ENCODE measurements at places on chromosomes 16 and 17.

GRCh38 chr17:51743477-51743876 lies 415.0 kb downstream of the CA10 start:
- no peak for DNase-seq

DNA sequence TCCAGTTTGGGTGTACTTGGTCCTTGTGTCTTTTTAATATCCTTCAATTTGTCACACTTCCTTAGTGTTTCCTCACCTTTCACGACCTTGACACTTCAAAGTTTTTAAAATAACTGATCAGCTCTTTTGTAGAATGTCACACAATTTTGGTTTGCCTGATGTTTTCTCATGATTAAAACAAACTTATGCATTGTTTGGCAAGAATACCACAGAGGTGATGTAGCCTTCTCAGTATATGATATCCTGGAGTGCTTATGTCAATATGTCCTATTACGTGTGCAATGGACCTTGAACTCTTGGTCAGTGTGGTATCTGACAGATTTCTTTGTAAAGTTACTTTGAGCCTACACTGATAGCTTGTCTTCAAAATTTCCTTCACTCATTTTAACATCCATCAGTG lies 297.4 kb downstream of the CNTNAP4 start:
- no peak for DNase-seq

GRCh38 chr17:72301887-72302286 lies 181.1 kb downstream of the SOX9 start:
- DNase-seq, result no peak

DNA sequence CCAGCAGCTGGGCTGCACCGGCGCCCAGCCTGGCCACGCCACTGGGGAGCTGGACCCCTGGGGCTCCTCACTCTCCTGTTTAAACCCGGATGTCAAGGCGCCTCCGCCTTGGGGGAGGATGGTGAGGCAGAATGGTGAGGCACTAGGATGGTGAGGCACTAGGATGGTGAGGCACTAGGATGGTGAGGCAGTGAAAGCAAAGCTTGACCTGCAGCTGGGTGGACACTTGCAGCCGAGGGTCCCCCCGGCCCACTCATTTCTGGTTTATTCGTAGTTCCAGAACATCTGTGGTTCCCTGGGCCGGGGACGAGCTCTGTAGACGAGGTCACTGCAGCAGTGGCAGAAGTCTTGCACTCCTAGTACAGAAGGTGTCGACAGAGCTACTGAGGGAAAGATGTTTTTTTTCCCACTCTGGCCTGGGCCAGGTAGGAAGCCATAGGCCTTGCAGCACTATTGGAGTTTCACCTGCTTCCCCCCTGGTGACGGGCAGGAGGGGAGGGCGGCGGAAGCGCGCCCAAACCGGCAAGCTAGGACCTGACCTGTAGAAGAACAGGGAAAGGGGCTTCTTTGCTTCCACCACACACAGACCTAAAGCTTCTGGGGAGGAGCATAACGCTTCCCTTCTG lies 1.1 kb upstream of the HNF1B start:
- DNase-seq, result no peak

DNA sequence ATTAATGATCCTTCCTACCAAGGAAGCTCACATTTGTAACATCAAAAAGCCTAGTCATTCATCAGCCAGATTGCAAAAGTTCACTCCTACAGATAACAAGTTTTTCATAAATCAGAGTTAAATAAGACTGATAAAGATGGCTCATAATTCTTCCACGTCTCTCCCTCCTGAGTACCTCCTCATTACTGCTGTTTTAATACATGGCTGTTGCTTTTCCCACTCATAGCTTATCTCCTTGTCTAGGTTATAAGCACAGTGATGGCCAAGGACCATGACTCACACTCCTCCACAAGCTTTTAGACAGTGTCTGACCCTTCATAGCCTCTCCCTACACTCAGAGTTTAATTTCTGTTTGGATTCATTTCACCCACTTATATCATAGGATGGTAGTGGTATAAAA lies 100.9 kb upstream of the MON1B start:
- DNase-seq, result no peak

DNA sequence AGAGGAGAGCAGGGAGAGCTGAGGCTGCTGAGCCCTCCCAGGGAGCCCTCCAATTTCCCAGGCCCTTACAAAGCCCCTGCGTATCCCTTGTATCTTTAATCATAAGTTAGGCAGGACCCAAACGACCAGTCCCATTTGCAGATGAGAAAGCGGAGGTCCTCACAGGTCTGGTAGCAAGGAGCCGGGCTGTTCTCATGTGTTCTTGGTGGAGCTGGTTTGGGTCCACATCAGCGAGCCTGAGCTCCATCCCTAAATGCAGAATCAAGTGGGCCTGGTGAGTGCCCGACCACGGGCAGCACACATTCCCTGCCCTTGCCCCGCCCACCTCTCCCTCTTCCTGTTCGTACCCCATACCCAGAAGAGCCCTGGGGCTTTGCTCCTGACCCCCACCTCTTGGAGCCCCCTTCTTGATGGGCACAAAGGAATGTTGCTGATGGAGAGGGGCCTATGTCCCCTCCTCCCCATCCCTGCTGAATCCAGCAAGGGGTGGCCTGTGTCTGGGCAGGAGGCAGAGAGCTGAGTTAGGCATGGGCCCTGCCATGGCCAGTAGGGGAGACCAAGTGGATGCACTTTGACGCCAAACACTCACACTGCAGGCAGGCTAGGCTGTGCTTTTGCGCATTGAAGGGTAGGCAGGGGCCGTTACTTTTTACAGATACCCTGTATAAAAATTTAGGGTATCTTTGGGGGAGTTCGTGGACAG lies 18.3 kb upstream of the ADCY7 start:
- DNase-seq, result no peak

DNA sequence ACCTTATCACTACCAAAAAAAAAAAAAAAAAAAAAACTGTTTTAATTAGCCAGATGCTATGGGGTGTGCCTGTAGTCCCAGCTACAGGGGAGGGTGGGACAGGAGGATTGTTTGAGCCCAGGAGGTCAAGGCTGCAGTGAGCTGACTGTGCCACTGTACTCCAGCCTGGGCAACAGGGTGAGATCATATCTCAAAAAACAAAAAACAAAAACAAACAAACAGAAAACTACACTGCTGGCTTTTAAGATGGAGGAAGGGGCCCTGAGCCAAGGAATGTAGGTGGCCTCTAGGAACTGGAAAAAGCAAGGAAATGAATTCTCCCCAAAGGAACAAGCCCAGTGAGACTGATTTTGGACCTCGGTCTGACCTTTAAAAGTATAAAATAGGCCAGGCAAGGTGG lies 61.4 kb downstream of the BEAN1 start:
- no peak for DNase-seq

- no peak for DNase-seq
These were observed 23.8 kb downstream of the SHISA9 start for GRCh38 chr16:12925026-12925800.

- DNase-seq, result no peak
These were observed 6.5 kb downstream of the NFATC3 start for GRCh38 chr16:68091380-68092261.

GRCh38 chr16:70677499-70678120 lies 8.2 kb downstream of the MTSS2 start:
- no peak for DNase-seq

DNA sequence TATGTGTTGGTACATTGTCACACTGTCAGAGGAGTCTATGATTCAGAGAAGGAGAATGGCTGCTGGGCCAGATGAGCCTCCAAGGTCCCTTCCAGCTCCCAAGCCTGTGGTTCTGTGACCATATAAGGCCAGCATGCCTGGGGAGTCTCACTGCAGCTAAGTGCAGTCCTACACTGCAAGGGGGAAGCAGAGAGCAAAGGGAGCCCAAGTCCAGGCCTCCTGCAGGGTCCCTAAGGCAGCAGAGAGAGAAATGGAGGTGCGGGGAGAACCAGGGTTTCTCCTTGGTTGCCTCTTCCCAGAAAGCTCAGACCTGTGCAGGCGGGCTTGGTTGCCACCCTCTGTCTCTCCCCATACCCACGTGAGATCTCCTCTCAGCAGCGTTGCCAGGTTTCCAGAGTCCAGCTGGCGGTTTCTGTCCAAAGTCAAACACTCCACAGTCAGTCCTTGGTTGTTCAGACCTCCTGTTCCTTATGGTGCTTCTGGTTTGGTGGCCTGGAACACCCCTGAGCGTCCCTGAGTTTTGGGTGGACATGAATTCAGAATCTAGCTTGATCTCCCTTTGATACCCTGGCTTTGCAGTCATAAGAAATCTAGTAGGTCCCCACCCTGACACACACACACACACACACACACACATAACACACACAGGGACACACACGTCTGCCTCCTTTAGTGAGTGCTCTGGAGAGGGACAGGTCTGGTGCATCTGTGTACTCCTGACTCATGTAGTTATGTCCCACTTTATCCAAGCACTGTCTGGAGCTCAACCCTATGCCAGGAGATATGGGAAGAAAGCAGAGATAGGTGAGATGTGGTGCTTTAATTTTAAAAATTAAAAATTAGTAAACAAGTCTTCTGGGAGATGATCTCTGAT lies 78.8 kb downstream of the GNAO1 start:
- no peak for DNase-seq

DNA sequence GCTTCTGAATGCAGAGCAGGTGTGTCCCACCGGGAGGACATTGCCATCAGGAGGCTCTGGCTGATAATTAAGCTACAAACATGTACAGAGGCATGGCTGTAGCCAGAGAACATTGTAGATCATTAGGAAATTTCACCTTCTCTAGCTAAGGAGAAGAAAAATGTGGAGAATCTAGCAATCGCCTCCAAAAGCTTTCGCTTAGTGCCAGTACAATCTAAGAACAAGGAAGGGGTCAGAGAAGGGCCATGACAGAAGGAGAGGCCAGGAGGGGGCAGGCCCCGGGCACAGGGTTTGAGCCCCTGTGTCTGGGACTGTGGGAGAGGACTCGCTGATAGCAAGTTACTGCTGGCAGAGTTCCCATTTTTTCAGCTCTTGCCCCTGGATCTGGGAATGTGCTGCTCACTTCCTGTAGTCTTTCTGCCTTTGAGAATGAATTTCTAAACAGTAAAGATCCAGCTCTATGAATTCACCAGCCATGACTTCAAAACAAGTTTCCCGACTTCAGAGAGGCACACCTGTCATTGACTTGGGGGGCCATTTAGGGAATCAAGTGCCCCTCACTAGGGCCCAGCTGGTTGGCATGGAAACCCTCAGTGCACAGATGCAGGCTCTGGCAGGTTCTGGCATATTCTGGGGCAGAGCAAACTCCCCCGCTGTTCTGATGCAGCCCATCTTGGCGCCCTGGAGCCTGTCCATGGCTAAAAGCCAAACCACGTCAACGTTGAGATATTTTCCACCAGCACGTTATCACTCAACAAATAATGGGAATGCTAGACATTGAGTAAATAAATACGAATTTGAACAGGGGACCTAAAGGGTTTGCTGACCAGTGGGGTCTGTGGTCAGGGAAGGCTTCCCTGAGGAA lies 59.5 kb upstream of the CACNG4 start:
- no peak for DNase-seq

GRCh38 chr17:29256735-29257466 lies 10.2 kb downstream of the CRYBA1 start:
- DNase-seq, result no peak

- DNase-seq, result no peak
These were observed 83.2 kb upstream of the BRD7 start for GRCh38 chr16:50451951-50452508.

DNA sequence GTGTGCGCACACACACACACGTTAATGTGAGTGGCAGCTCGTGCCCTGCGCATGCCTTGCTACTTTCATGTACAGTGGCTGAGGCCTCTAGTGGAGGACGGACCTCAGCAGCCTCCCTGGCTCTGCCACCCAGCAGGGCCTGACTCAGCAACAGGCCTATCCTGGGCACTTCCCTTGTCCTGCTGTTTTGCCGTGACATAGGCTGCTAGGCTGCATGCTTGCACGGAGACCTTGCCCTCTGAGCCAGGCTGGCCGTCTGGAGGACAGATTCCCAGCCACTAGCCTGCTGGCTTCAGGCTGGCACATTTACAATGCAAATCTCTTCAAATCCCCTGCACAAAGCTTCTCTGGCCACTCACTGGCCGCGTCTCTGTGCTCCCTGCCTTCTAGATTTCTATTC lies 9.5 kb downstream of the RNF213 start:
- no peak for DNase-seq

DNA sequence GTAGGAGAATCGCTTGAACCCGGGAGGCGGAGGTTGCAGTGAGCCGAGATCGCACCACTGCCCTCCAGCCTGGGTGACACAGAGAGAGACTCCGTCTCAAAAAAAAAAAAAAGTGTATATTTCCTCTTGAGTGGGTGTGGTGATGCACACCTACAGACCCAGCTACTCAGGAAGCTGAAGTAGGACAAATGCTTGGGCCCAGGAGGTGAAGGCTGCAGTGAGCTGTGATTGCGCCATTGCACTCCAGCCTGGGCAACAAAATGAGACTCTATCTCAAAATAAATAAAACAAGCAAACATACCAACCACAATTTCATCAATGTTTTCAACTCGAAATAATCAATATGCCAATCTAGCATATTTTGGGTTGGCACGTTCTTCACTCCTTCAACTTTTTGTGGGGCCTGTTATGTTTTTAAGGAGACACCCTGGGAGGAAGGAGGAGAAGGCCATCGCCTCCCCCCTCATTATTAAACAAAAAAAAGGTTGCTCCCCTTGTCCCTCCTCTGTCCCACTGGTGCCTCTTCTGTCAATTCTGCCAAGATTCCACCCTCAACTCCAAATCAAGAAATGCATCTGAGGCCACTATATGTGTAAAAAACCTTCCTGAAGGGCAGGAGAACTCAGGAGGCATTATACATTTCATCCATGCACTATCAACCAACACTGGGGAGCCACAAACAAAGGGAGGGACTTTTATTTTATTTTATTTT lies 52.4 kb upstream of the ATF7IP2 start:
- DNase-seq, result no peak

DNA sequence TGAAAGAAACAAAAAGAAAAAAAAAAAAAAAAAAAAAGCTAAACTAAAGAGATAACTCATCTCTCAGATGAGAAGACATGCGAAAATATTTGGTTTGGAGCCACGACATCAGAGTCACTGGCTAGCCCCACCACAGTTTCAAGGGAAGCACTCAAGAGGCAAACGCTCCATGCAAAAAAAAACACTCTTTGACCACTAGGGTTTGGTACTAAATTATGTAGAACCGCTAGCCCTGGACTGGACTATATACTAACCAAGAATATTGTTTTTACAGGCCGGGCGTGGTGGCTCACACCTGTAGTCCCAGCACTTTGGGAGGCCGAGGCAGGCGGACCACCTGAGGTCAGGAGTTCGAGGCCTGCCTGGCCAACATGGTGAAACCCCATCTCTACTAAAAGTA lies 37.3 kb downstream of the METTL16 start:
- no peak for DNase-seq

- DNase-seq, result no peak
These were observed 109.1 kb downstream of the C16orf78 start for GRCh38 chr16:49482690-49483089.

- DNase-seq, result no peak
These were observed 481 bp upstream of the GLTPD2 start for GRCh38 chr17:4788159-4788806.
